ENCODE measurements at places on chromosomes 7 and 10.
A peak's percentile ranks its signal among the peaks of the same experiment; 100 is the strongest.

- DNase-seq: no peak
Observed at GRCh38 chr10:43852149-43852548, 203.5 kb upstream of the ZNF32 start.

- no peak for DNase-seq
Observed at GRCh38 chr10:89047397-89047796, 56.8 kb downstream of the FAS start.

DNA sequence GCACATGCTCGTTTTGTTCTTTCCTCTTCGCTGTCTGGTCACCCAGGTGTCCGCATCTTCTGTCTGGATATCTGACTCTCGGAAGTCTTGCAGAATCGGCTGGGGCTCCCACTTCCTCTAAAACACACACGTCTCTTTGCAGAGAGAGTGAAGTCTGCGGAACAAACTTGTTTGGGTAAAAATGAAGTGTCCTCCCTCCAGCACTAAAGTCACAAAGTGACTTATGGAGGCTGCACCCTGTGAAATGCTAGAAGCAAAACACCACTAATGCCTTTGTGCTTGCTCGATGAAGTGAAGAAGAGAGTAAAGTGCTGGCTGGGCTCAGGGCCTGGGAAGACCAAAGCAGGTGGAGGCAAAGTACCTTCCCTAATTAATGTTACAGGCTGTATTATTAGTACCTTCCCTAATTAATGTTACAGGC lies 71.4 kb downstream of the FGFR2 start:
- no peak for DNase-seq

DNA sequence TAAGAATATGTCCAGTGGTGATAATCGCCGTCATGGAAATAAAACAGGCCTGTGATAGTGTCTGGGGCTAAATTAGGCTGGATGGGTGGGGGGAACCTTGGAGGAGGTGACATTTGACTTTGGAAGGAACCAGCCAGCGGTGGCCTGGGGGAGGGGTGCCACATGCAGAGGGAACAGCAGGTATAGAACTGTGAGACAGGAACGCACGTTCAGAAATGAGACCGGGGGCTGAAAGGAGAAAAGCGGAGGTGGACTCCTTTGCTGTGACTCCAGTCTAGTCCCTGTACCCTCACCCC lies 2.6 kb upstream of the CYP26A1 start:
- DNase-seq: no peak

DNA sequence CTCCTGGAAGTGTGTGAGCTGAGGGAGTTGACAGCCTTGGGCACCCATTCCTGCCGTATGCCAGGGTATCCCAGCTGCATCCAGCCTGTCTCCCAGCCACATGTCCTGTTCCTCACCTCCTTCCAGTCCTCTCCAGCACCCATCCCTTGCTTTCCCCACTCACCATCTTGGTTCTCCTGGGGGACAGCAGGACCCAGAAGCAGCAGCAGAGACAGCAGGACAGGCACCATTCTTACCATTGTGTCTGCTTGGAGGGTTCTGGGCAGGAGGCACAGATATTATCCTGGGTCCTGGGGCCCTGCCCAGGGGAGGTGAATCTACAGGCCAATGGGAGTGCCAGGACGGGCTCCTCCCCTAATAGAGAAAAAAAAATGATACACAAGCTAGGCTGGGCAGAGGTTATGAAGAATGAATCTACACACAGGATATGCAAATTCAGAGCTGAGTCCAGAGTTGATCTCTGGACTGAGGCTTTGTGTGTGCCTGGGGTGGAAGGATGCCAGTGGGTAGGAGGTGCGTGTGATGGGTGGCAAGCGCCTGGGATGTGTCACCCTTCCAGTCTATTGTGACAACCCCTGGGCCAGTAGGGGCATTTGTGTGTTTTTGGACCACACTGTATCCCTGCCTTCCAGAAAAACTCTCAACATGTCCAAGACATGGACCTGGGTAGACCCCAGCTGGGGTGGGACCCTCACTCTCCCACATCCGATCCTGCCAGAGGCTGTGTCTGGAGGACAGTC lies at the start of gene AZGP1:
TSS of gene AZGP1 (minus strand) at position 250 of the 740 bp plus-strand sequence. CDS start at position 239, 11 bp downstream.
- no peak for DNase-seq

GRCh38 chr7:46559194-46559832 lies 638.2 kb upstream of the IGFBP3 start:
- no peak for DNase-seq

- no peak for DNase-seq
Observed at GRCh38 chr7:42117201-42117600, 119.8 kb downstream of the GLI3 start.

DNA sequence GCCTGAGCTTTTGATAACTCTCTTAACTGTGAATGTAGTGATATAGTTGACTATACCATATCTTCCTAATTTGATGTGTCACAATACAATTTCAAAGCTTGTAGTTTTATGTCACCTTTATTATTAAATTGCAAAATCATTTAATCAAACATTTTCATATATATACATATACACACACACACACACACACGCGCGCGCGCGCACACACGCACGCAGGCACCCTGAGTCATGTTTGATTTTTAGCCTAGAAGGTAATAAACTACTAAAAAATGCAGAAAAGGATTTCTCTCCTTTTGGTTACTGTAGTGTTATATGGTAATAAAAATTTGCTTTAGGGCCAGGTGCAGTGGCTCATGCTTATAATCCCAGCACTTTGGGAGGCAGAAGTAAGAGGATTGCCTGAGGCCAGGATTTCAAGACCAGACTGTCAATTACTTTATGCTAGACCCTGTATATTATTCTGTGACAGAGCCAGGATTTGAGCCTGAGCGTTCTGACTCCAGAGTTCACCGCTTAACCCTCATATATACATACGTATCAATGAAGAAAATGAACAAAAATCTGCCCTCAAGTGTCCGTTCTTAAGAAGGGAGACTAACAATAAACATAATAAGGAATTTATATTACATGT lies 89.6 kb downstream of the PODXL start:
- DNase-seq: no peak

- no peak for DNase-seq
Observed at GRCh38 chr7:135731131-135731530, 3.1 kb upstream of the SLC13A4 start.

DNA sequence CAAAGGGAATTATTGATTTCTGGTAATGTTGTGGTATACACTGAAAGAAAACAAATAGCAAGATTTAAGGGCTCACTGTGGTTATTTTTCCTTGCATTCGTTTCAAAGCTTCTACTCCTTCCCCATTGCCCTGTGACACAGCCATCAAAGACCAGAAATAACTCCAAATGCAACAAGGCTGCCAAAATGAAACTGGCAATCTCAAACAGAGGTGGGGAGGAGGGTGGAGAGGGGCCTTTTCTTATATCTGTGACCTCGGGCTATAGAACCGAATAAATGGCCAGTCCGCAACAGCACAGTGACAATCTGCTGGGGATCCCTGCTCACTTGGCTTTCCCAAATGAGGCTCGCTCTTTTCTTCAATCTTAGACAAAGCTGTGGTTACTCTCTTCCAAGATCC lies 17.4 kb upstream of the SPOCK2 start:
- DNase-seq: no peak

DNA sequence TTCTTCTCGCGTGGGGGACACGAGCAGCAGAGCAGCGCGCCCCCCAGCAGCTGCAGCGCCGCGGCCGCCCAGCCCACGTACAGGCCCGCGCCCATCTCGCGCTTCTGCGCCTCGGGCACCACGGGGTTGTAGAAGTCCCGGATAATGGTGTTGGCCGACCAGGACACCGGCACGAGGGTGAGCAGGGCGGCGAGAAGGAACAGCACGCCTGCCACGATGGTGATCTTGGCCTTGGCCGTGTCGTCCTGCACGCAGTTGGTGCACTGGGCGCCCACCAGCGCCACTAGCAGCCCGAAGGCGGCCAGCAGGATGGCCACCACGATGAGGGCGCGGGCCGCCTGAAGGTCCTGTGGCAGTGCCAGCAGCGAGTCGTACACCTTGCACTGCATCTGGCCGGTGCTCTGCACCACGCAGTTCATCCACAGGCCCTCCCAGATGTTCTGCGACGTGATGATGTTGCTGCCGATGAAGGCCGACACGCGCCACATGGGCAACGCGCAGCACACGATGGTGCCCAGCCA lies 529 bp downstream of the CLDN3 start:
- no peak for DNase-seq

- DNase-seq: no peak
Observed at GRCh38 chr7:26265499-26266075, 26.1 kb upstream of the SNX10 start.

DNA sequence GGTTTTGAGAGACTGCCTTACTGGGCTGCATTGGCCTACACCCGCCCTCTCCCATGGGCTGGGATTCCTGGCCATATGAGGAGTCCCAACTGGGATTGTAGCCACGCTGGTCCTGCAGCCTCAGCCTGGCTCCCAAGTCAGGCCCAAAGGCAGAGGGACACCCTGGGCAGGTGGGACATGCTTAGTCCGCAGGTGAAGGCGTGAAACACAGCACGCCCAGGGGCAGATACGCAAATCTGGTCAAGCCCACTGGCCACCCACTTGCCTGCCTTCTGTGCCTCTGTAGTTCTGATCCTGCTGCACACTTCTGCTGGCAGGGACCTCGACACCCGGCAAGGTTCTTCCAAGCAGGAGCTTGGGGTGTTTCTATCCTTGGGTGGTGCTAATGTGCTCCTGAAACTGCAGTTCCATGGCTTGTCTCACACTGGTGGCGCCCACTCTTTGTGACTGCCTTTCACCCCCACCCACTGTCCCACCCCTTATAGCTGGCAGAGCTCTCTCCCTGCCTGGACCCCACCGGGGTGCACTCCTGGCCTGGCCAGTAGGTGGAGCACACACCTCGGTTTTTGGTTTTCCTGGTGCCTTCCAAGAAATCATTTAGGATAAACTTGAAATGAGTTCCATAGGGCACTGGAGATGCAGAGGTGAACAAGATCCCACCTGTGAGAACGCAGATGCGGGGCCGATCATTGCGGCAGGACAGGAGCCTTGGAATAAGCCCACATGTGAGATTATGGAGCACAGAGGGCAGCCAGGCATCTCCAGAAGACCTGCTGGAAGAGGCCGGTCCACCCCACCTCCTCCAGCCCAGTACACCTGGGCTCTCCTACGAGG lies 47.9 kb downstream of the MKI67 start:
- DNase-seq: no peak

DNA sequence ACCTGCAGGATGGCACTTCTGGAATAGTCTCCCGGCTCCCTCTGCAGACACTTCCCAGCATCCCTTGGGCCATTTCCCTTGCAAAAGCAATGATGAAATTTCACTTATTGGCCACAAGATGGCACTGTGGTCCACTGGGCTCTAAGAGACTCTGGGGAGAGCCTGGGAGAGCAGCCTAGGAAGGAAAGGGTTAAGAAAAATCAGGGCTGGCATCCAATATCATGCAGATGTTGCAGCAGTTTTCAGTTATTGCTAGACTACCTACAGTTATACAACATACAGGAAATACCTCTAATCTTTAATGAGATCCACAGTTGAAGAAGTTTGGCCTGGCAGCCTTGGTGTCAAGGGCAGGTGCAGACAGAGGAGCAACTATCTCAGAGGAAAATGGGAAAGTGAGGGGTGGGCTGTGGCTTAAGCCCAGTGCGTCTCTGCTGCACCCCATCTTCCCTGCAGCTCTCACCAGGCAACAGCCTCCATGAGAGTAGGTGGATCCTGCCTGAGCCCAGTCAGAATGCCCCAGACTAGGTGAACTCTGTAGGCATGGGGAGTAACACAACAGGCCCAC lies 100.2 kb upstream of the PRSS58 start:
- DNase-seq: peak; percentile 15

- no peak for DNase-seq
Observed at GRCh38 chr7:135994466-135995205, 17.5 kb upstream of the MTPN start.

DNA sequence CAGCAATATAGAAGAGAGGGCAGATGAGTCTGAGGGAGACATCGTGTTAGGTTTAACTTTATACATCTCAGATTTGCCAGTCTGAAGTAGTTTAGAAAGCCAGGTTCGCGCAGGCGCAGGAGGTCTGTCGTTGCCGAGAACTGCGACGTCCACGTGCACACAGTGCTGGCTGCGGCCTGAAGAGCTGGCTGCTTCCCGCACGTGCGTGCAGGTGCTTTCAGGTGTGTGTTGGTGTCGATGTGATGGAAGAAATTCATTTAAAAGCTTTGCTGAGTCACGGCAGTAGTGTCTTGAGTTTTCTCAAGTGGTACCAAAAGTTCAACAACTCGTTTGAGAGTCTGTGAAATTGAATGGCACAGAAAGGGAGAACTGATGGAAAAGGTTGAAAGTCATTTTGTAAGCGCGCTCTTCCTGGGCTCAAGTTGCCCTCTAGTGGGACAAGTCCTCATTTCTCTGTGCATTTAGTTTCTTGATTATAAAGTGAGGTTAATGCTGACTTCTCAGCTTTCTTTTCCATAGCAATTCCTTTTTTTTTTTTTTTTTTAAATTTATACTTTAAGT lies 18.6 kb downstream of the WDR37 start:
- DNase-seq: no peak

DNA sequence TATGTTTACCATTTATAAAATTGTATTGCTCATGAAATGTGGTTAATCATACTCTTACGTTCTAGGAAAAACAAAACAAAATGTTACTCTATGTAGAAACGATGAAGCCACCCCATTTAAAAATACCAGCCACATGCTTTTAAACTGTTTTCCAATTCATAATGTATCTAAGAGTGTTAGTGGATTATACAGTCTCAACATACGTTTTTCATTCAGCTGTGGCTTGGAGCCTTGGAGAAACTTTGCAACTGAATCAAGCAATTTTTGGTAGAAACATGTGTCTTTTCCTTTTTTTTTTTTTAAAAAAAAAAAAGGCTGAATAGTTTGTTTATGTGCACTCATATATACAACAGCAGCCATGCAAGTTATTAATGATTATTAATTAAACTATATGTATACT lies 378.0 kb upstream of the SEMA3D start:
- no peak for DNase-seq

DNA sequence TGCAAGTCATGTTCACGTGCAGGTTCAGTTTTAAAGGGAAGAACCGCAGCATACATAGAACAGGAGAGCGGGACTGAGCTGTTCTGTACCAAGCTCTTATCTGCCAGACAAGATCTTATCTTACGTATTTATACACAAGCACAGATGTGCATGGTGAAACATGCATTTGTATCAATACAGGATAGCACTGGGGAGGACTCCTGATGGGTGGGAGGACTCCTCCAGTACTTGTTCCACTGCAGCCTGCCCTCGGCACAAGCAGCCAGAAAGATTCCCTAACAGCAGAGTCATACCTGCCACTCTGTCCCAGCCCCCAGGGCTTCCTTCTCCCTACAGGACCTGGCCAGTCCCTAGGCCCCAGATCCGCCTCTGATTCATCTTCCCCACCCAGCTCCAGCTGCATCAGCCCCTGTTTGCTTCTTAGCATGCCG lies 13.2 kb upstream of the PRKCQ start:
- no peak for DNase-seq

DNA sequence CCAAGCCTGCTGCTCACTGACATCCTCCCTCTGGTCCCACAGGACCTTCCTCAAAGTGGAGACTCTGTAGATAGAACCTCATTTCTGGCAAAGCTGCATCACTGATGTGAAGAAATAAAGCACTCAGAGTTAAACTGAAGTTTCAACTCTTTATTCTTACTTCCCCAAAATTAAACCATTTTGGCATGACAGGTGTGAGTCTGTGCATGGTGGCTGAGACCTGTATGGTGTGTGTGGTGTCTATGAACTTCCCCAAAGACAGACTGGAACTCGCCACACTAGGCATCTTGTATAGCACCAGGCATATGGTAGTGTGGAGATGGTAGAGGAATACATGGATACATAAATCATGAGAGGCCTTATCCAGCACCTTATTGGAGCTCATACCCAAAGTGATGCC lies 6.6 kb upstream of the WDFY4 start:
- no peak for DNase-seq

- no peak for DNase-seq
Observed at GRCh38 chr7:150946421-150947240, 31.5 kb downstream of the KCNH2 start.

- DNase-seq: no peak
Observed at GRCh38 chr10:103879409-103879808, 24.0 kb upstream of the SH3PXD2A start.

- no peak for DNase-seq
Observed at GRCh38 chr7:158911145-158911544, 54.8 kb downstream of the DYNC2I1 start.
